CD8-positive, alpha-beta memory T cell (primary cell): ENCODE measurements at places on chromosomes 5 and 9.

DNA sequence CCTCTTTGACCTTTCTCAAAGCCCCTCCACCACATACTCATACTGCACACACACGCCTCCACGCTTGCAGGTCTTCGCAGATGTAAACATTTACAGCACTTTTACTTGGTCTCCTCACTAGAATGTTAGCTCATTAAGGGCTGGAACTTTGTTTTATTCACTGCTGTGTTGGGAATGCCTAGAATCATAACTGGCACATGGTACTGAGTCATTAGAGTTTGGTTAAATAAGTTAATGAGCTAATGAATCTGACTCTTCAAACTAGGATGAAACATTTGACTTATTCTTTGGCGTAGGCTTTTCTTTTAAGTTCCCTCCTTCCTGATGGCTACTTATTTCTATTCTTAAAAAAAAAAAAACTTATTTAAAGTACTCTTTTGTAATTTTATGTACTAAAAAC is 28.9 kb downstream of the MAN2A1 start:
- DNase-seq = no peak

DNA sequence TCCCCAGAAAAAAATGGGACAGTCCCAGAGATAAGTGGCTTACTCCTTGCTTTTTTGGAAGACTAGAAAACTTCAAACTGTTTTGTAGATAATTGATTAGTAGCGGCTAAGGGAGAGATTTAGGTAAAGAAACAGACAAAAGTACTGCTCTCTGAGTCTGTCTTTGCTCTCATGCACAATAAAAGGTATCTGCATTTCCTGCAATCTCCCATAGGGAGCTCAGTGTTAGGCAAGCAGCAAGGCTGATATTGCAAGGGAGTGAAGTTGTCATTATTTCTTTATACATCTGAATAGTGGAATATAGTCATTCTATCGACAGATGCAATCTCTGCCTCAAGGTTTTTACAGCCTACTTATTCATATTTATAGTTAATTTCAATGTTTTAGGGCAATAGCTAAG is 54.9 kb upstream of the CAMK4 start:
- no peak for DNase-seq

- no peak for DNase-seq
Measured at GRCh38 chr9:72601615-72602014, 80.2 kb downstream of the TMC1 start.

GRCh38 chr5:84197538-84197937 is 187.1 kb downstream of the EDIL3 start:
- DNase-seq = no peak

DNA sequence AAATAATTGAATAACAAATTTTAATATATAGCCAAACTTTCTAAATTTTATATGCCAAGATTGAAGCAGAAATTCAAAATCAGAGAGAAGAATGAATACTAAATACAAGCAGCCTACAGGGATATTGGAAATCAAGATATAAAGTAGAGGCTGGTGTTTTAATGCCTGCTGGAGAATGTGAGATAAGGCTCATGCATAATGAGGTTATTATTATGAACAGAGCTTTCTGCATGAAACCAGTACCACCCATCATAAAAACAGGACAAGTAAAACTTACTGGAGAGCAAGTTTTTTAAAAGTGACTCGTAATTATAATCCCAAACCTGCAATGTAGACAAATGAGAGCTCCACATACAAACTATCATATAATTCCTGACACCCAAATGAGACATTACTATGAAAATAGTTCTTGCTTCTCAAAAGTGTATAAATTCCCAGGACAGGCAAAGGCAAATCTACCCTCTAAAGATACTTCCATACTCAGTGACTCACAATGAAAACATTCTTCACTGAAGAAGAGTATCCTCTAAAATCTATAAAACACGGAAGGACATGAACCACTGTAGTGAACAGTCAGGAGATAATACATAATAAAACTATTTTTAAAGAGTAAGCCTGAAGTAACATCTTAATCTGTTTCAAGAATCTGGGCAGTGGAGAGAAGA is 532.0 kb upstream of the GRAMD2B start:
- no peak for DNase-seq

DNA sequence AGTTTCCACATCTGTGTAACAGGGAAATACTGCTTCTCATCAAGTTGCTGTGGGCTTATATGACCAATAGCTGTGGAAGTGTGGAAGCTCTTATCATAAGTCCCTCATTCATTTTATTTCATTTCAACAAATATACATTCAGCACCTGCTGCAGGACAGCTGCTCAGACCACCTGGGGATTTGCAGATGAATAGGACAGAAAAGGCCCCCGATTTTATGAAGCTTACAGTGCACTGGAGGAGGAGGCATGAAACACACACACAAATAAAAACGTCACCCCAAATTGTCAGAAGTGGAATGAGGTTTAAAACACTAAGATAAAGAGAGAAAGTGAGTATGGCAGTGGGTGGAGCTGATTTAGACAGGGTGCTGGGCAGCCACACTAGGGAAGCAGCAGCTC is 107.2 kb downstream of the DRD1 start:
- no peak for DNase-seq

DNA sequence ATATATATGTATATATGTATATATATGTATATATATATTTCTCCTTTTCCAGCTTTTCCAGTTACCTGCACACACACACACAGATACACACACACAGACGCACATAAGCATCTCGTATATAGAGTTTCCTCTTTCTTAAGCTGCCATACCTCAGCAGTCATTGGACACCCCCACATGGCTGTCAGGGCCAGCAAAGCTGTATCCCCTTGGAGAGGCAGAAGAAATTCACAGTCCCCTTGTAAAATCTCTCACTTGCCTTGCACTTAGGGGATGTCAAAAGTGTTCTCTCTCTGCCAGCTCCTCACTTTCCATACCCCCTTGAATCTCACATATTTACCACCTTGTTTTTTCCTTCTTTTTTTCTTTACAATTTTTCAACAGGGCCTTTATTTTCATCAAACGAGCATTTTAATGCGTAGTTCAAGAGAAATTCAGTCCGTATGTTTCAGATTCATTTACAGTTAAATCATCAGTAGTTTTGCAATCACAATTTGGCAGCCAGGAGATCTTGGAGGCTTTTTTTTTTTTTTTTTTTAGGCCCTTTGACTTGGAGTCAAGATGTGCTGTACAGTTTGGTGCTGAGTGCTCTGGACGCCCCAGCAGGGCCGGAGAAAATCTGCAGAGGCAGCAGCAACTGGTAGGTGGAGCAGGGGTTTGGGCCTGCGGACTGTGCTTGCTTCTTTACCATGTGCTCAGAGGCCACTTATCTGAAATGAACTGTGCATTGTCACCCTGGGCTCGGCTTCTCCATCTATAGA is 244.9 kb upstream of the KLF4 start:
- DNase-seq = no peak

GRCh38 chr5:105783811-105784210 is 1886.9 kb downstream of the EFNA5 start:
- no peak for DNase-seq

DNA sequence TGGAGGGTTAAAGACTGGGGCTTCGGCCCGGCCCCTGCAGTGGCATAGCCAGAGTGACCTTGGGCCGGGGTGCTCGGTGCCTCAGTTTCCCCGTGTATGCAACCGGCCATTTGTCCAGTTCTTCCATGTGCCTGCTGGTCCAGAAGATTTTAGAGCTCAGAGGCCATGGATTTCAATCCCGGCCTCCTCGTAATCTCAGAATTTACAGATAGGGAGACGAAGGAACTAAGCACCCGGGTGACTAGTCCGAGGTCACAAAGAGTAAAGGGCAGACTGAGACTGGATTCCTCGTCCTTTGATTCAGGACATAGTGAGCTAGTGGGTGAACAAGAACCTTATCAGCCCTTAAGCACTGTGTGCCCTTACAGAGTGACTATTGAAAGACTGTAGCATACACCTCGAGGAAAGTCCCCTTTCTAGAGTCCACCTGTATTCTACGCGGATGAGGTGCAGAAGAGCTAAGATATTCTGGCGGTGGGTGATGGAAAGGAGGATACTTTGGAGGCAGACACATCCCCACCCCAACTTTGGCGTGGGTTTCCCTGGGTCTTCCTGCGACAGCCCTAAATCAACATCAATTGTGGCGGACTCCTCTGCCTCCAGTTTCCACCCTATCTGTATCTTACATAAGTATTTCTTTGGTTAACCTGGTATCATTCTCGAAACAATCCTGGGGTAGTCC is 597 bp downstream of the SLC31A1 start:
- no peak for DNase-seq

DNA sequence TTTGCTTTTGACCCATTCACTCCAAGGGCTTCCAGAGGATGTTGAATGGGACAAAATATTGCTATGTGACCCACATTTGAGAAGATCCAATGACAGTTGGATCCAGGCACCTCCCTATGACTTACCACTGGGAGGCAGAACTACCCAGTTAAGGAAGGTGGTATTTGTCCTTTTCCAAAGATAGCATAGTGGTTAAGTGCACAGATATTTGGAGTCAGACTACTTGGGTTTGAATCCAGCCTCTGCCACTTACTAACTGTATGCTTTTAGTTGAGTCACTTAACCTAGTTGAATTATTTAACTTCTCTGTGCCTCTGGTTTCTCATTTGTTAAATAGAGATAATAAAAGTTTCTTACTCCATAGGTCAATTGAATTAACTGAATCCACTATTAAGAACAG is 74.5 kb upstream of the PALM2AKAP2 start:
- DNase-seq = no peak

- DNase-seq = no peak
Measured at GRCh38 chr5:107469485-107470294, 201.0 kb downstream of the EFNA5 start.

DNA sequence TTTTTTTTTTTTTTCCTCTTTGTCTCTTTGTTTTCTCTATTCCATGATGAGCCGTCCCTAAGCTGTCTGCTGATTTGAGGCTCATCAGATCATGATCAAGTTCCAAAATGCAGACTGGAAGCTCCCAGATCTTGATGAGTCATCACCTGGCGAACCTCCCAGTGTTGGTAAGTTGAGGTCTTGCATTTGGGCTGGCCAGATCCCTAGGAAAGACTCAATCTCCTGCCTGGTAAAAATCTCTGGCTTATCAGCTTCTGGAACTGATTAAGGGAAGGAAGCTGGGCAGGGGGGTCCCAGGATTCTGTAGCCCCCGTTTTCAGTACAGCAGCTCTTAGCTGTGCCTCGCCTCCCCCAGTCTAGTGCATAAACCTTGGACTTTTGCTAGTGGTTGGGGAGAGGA is 69.0 kb downstream of the TSPAN17 start:
- no peak for DNase-seq

DNA sequence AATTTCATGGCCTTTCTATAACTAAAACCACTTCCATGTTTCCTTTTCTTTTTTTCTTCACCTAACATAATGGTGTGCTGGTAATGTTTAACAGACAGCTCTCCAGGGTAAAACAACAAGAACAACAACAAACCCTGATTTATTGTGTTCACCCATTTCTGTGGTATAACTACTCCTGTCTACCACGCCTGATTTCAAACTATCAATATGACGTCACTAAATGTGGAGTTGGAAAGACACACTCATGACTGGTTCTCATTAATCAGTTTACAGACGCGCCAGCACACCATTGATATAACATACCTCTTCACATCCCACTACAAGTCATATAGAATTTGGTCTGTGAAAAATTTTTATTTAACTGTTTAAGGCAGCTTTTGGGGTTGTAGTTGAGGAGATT is 142.9 kb downstream of the ARRDC3 start:
- no peak for DNase-seq

- DNase-seq = no peak
Measured at GRCh38 chr5:159263569-159263905, 447 bp downstream of the UBLCP1 start.
